CD4-positive, CD25-positive, alpha-beta regulatory T cell (primary cell): ENCODE measurements at places on chromosomes 5 and 9. TPM values are rescaled to one million over a fixed set of nuclear protein-coding genes. Genes with fewer than 3 reads are reported as not detected.

GRCh38 chr5:169162407-169162806 is 138.5 kb downstream of the SLIT3 start:
- H3K4me3 ChIP-seq: no peak overlapping the region
- no peaks in the 10 kb centered on the region for H3K4me1 ChIP-seq
- no peak for DNase-seq
- no peaks in the 10 kb centered on the region for H3K27me3 ChIP-seq

- no peaks in the 10 kb centered on the region for H3K36me3 ChIP-seq
- no peaks in the 10 kb centered on the region for H3K4me1 ChIP-seq
- no peak overlapping the region for H3K4me3 ChIP-seq
- DNase-seq: no peak
- no peaks in the 10 kb centered on the region for H3K27me3 ChIP-seq
Observed at GRCh38 chr5:120848883-120849282, 384.8 kb downstream of the PRR16 start.

GRCh38 chr5:80275347-80275746 is 19.5 kb upstream of the SERINC5 start:
- H3K4me1 ChIP-seq: peaks cover 4% of the 10 kb centered on the region
- H3K27me3 ChIP-seq: no peaks in the 10 kb centered on the region
- no peak overlapping the region for H3K27ac ChIP-seq

JADE2 gene
- 162 TPM for total RNA-seq

C5orf52 gene
- total RNA-seq: not detected

GRCh38 chr5:161312882-161313281 is 233.6 kb downstream of the GABRB2 start:
- DNase-seq: no peak
- H3K27me3 ChIP-seq: no peaks in the 10 kb centered on the region
- H3K4me1 ChIP-seq: no peaks in the 10 kb centered on the region
- no peak overlapping the region for H3K4me3 ChIP-seq
- H3K27ac ChIP-seq: no peak overlapping the region

DNA sequence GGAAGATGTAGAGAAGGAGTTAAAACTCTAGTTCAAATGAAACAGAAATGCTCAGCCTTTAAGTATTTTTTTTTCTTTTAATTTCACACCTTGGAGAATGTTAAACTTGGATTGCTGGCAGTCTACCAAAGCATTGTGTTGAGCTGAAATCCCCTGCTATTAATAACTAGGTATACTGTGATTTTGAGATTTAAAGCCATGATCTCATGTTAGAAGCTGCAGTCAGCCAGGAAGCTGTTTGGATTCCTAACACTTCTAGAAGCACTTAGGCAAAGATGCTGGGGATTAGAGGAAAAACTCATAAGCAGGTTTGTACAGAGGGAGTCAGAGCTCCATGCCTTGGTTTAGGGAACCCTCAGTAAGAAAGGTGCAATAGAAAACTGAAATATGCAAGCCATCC is 141.4 kb downstream of the KIF4B start:
- H3K4me3 ChIP-seq: no peak overlapping the region
- no peaks in the 10 kb centered on the region for H3K27me3 ChIP-seq
- no peak for DNase-seq
